Muscle of arm (tissue), 14 donors: ENCODE measurements at places on chromosomes 7 and 10. TPM values are rescaled to one million over a fixed set of nuclear protein-coding genes. Genes with fewer than 3 reads are reported as not detected.

The PON3 gene
- polyA plus RNA-seq = not detected

The CRHR2 gene
- not detected for polyA plus RNA-seq

The DPP6 gene
- 3.1 TPM for polyA plus RNA-seq

The CRYGN gene
- 0.18 TPM for polyA plus RNA-seq

The NIPSNAP2 gene
- polyA plus RNA-seq = not detected

The GARIN1A gene
- polyA plus RNA-seq = 1.2 TPM

The ZNF727 gene
- polyA plus RNA-seq = not detected

The CDK14 gene
- 17.4 TPM for polyA plus RNA-seq

The NUP205 gene
- 35.0 TPM for polyA plus RNA-seq

The LEP gene
- 0.88 TPM for polyA plus RNA-seq

The TRPV5 gene
- not detected for polyA plus RNA-seq

The CCL26 gene
- polyA plus RNA-seq = 1.1 TPM

The GNAT3 gene
- polyA plus RNA-seq = not detected

The SFTPA1 gene
- polyA plus RNA-seq = not detected
